ENCODE measurements at places on chromosomes 1 and 21. TPM values are rescaled to one million over a fixed set of nuclear protein-coding genes. Genes with fewer than 3 reads are reported as not detected.

- no peak overlapping the region for H3K27ac ChIP-seq
- DNase-seq = peak; percentile 56
- no peaks in the 10 kb centered on the region for H3K27me3 ChIP-seq
- no peaks in the 10 kb centered on the region for H3K36me3 ChIP-seq
- no peak overlapping the region for H3K4me3 ChIP-seq
These were observed 206.9 kb upstream of the LMO4 start for GRCh38 chr1:87121711-87122163.

GRCh38 chr1:25008192-25008485 is 78.1 kb upstream of the RUNX3 start:
- peaks cover 9% of the 10 kb centered on the region for H3K27me3 ChIP-seq
- no peak overlapping the region for H3K4me3 ChIP-seq
- no peak overlapping the region for H3K27ac ChIP-seq
- H3K4me1 ChIP-seq = no peaks in the 10 kb centered on the region
- peak; percentile 12 for DNase-seq

GRCh38 chr1:164654200-164654599 is 95.2 kb downstream of the PBX1 start:
- no peak overlapping the region for H3K27ac ChIP-seq
- no peak for DNase-seq
- no peaks in the 10 kb centered on the region for H3K36me3 ChIP-seq
- no peaks in the 10 kb centered on the region for H3K4me1 ChIP-seq

- H3K4me1 ChIP-seq = no peaks in the 10 kb centered on the region
- no peak overlapping the region for H3K4me3 ChIP-seq
- H3K36me3 ChIP-seq = no peaks in the 10 kb centered on the region
- H3K27ac ChIP-seq = no peak overlapping the region
These were observed 41.1 kb upstream of the CSF3R start for GRCh38 chr1:36523850-36524249.

DNA sequence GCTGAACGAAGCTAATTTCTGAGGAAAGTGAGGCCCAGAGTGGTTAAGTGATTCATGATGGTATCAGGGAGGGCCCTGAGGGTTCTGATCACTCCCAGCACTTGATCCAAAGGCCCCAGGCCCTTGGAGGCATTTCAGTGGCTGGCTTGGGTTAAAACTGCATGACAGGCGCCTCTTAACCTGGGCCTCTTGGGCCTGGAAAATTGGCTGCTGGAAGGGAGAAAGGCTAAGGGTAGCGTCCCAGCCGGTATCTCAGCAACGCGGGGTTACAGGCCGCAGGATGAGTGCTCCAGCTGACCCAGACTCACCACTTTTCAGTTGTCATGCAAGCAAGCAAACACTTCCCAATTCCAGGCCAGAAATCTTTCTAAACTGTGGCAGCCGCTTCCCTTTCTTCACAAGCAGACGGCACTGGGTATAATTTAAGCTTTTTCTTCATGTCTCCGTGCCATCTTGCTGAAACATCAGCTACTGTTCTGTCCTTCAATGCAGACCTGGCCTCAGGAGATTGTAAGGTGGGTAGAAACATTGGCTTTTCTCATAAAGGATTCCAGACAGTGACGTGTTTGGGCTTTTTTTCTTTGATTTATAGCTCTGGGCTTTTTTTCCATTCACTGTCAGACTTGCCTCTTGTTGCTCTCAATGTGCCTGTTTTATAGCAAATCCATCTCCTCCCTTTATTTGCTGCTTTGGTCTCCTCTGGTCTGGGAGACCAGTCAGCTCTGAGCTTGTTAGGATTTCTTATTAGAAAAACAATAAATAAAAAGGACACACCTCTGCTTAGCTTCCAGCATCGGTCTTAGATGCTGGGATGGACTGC is 229.1 kb downstream of the KCNJ6 start:
- H3K36me3 ChIP-seq = no peaks in the 10 kb centered on the region
- H3K27me3 ChIP-seq = no peaks in the 10 kb centered on the region
- DNase-seq = no peak
- no peak overlapping the region for H3K4me3 ChIP-seq

DNA sequence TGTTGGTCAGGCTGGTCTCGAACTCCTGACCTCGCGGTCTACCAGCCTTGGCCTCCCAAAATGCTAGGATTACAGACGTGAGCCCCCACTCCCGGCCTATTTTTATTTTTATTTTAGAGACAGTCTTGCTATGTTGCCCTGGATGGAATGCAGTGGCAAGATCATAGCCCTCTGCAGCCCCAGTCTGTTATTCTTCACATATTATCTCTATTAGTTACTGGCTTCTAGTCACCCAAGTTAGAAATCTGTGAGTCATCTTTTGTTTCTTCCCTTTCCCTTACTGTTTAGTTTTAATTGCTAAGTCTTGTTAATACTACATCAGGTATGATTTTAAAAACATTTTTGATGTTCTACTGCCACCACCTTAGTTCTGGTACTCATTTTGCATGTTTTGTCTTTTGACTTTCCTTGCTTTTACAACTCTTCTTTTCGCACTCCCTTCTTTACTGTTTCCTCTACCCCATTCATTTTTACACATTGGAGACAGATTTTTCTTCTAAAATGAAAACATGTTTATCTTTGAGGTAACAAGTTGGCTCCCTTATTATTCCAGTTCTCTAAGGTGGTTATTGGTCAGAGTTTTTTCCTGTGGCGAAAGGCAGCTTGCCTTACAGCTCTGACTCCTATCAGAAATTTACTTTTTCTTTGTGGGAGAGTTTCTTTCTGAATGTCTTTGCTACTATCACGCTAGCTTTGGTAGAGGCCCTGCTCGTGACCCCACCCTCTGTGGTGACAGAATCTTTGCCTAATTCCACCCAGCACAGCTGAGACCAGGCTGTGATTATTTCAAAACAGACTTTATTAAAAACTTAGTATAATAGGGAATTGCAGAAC is 19.5 kb downstream of the ZMYM4 start:
- H3K4me3 ChIP-seq = no peak overlapping the region
- H3K36me3 ChIP-seq = peaks cover 2% of the 10 kb centered on the region
- no peaks in the 10 kb centered on the region for H3K27me3 ChIP-seq
- H3K27ac ChIP-seq = peak overlapping the region; percentile 37
- H3K4me1 ChIP-seq = no peaks in the 10 kb centered on the region

GRCh38 chr1:39508857-39509305 is 17.4 kb downstream of the BMP8A start:
- DNase-seq = peak; percentile 47
- no peak overlapping the region for H3K4me3 ChIP-seq
- peak overlapping the region; percentile 16 for H3K27ac ChIP-seq
- H3K4me1 ChIP-seq = peaks cover 3% of the 10 kb centered on the region
- no peaks in the 10 kb centered on the region for H3K36me3 ChIP-seq

DNA sequence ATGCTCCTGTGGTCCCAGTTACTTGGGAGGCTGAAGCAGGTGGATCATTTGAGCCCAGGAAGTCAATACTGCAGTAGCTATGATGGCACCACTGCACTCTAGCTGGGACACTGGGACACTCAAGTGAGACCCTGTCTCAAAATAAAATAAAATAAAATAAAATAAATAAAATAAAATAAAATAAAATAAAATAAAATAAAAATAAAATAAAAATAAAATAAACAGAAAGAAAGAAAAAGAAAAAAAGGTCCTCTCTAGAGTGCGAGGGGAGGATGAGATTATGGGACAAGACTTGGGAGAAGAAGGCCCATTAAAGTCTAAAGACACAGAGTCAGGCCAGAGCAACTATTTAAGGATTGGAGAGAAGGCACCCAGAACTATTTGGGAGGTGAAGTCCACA is 172.5 kb downstream of the IER5 start:
- H3K4me1 ChIP-seq = peaks cover under 1% of the 10 kb centered on the region
- H3K4me3 ChIP-seq = no peak overlapping the region
- H3K27ac ChIP-seq = no peak overlapping the region
- peaks cover 3% of the 10 kb centered on the region for H3K27me3 ChIP-seq

DNA sequence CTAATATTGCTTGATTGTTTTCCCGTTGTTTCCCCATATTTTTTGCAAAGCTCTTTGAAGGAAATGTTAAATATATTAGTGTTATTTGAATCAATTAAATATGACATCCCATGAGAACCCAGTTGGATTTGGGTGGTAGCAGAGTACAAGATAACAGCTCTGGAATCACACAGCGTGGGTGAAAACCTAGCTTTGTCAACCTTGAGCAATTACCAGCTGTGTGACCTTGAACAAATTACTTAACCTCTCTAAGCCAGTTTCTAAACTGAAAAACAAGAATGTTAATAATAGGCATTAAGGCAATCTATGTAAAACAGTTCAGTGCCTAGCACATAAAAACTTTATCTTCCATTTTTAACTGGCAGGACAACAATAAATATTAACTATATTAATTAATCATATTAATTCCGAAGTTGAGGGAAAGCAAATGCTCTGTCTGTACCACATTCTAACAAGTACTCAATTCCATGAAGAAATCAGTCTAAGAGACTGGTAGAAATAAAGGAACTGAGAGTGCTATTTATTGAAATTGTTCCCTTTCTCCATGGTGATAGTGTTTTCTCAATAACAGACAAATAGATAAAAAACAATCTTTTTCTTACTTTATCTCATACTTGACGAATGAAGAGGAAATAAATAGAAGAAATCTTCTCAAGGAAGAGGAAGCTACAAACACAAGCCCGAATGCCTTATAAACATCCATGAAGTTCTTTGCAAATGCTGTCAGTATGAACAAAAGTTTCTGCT is 27.0 kb downstream of the DNASE2B start:
- H3K36me3 ChIP-seq = no peaks in the 10 kb centered on the region
- H3K27me3 ChIP-seq = no peaks in the 10 kb centered on the region
- H3K4me3 ChIP-seq = no peak overlapping the region
- no peak overlapping the region for H3K27ac ChIP-seq
- no peaks in the 10 kb centered on the region for H3K4me1 ChIP-seq
- no peak for DNase-seq

DNA sequence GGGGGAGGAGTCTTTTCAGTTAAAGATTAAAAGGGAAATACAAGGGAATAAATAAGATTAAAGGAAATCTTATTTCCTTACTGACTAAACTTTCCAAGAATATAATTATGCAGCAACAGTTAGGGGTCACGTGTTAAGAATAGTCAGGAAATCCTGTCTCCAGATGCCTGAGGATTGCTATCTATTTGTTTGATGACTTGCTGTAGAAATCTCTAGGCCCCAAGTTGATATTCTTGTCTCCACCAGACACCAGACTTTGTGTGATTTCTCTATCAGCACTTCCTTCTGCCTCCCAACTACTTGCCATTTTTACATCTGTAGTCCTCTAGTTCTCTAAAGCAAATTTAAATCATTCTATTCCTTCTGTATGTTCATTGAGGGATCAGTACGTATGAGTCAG is 77.5 kb downstream of the RPAP2 start:
- H3K4me3 ChIP-seq = no peak overlapping the region
- H3K27ac ChIP-seq = no peak overlapping the region
- no peaks in the 10 kb centered on the region for H3K4me1 ChIP-seq

DNA sequence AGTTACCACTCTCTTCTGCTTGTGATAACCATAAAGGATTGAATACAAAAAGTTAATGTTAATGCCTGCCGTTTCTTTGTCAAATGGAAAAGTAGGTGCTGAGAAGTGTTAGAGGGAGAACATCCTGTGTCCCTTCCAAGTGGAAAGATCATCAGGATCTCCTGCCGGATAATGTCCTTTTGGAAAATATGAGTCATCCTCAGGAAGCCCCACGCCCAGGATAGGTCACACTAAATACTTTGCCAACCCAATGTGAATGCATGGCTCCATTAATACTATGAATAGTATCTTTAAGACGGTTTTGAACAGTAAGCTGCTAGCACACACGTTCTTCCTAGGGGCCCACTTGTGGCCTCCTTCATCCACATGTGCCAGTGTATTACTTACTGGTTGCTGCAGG is 279.5 kb downstream of the ZNF326 start:
- no peaks in the 10 kb centered on the region for H3K27me3 ChIP-seq
- H3K4me3 ChIP-seq = no peak overlapping the region
- no peak overlapping the region for H3K27ac ChIP-seq
- no peaks in the 10 kb centered on the region for H3K36me3 ChIP-seq
- no peak for DNase-seq

GRCh38 chr1:16351994-16352841 is at the start of gene FBXO42:
FBXO42 (minus strand) TSS chr1:16352480; CDS start chr1:16315418, 37,062 bp downstream.
- peaks cover 10% of the 10 kb centered on the region for H3K4me1 ChIP-seq
- no peaks in the 10 kb centered on the region for H3K36me3 ChIP-seq
- DNase-seq = peak; percentile 91

DNA sequence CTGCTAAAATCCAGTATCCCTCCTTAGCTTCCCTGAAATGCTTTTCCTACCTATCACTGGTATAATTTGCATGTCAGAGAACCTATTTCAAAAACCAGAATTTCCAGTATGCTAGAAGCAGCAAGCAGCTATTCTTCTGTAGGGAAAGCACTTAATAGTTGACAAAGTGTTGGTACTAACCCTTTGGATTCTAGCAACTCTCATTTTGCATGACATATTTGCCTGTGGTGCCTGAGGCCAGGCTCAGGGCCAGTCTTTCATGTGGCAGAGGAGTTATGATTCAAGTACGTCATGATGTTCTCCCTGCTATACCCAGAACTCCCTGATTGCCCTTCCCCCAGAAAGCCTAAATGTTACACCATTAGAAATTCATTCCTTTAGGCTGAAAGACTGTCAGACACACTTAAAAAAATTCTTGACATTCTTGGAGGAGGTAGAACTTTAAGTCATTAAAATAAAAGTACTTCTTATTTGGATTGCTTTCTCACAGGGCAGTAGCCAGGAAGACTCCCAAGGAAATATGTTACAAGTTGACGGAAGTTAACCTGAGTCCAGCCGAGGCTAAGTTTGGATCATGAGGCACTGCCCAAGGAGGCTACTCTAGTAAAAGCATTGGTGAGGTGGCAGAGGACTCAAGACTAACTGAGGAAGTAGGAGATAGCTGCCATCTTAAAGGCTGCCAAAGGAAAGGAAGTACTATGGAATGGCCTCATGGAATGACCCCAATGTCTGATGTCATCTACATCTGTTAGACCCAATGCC is 298.4 kb upstream of the SPAG17 start:
- no peaks in the 10 kb centered on the region for H3K36me3 ChIP-seq
- no peaks in the 10 kb centered on the region for H3K4me1 ChIP-seq
- no peak overlapping the region for H3K27ac ChIP-seq
- H3K27me3 ChIP-seq = no peaks in the 10 kb centered on the region

Gene F3
- total RNA-seq = 50.8 TPM

Gene NHLH1
- total RNA-seq = not detected

Gene CORT
- 0.17 TPM for total RNA-seq

Gene ESPN
- not detected for total RNA-seq

Gene CLDN14
- not detected for total RNA-seq

Gene SAMD11
- 3.8 TPM for total RNA-seq

All from fibroblast of lung (primary cell).